Effector CD4-positive, alpha-beta T cell (primary cell): ENCODE measurements at places on chromosomes 12 and 14.
A peak's percentile ranks its signal among the peaks of the same experiment; 100 is the strongest.

DNA sequence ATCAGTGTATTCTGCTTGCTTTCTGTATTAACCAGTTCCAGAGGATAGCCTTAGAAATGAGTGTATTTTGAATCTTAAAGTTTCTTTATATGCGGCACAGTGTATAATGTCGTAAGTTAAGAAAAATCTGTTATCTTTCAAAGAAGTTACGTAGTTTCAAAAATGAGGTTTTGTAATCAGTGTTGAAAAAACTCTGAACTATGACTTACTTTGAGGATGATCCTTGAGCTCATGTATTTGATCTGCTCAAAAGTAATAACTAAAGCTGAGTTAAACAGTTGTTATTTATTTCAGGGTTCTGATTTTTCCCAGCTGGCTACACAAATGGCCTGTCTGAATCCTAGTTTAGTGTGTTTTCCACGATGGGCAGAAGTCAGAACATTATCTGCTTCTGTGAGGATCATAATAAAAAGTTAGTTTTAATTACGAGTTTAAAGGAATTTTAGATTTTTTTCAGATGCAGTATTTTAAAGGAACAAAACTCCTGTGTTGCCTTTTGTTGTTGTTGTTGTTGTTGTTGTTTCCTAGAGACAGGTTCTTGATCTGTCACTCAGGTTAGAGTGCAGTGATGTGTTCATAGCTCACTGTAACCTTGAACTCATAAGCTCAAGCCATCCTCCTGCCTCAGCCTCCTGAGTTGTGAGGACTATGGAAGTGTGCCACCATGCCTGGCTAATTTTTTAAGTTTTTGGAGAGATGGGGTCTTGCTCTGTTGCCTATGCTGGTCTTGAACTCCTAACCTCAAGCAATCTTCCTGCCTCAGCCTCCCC, 52.9 kb downstream of the GPATCH2L start:
- DNase-seq, result no peak

GRCh38 chr12:65673732-65674131, 150.6 kb upstream of the HMGA2 start:
- no peak for DNase-seq

DNA sequence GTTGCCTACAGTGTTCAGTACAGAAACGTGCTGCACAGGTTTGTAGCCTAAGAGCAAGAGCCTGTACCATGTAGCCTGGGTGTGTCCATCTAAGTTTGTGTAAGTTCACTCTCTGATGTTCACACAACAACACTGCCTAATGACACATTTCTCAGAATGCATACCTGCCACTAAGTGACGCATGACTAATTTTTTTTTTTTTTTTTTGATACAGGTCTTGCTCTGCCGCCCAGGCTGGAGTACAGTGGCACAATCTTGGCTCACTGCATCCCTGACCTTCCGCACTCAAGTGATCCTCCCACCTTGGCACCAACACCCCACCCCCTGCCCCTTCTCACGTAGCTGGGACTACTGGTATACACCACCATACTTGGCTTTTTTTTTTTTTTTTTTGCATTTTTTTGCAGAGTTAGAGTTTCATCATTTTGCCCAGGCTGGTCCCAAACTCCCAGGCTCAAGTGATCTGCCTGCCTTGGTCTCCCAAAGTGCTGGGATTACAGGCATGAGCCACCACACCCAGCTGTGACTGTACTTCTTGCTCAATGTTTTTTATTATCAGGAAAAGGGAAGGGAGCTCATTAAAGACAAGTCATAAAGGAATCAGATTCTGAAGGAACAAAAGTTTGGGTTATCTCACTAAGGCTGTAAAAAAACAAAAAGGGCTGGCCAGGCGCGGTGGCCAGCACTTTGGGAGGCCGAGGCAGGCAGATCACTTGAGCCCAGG, 10.0 kb upstream of the CDC42BPB start:
- no peak for DNase-seq

- DNase-seq, result peak; percentile 44
Observed at GRCh38 chr12:12032851-12033797, 37.6 kb upstream of the BCL2L14 start.

DNA sequence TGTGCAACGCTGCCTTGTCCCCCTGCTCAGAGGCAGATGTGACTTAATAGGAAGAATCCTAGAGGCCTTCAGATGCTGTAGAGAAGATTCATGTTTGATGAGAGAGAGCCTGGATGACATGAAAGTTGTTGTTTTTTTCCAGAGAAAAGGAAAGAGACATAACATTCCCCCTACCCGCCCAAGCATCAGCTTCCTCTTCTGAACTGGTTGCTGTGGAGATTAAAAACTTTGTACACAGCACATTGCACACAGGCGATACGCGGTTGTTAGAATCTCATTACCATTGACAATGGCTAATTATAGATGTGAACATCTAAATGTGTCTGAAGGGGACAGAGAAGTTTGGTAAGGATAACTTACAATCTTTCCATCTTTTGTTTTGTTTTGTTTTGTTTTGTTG, 13.6 kb upstream of the ETFBKMT start:
- DNase-seq, result no peak

- no peak for DNase-seq
Observed at GRCh38 chr14:61184112-61184511, 97.0 kb downstream of the TMEM30B start.

GRCh38 chr12:119749666-119750065, 81.7 kb downstream of the PRKAB1 start:
- no peak for DNase-seq

- no peak for DNase-seq
Observed at GRCh38 chr14:60420050-60420449, 65.8 kb downstream of the C14orf39 start.

- DNase-seq, result no peak
Observed at GRCh38 chr12:109696485-109697269, 16.9 kb upstream of the FAM222A start.

DNA sequence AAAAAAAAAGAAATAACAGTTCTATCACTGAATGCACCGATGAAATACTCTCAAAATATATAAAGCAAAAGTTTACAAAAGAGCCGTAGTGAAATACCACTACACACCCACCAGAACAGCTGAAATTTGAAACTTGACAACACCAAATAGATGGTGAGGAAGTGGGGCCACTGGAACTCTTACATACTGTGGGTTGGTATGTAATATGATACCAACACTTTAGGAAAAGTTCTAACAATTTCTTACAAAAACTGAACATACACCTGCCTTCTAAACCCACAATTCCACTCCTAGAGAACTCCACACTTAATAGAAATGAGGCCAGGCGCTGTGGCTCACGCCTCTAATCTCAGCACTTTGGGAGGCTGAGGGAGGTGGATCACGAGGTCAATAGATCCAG, 14.1 kb downstream of the EIF5 start:
- no peak for DNase-seq

GRCh38 chr14:20679907-20680306, 4.5 kb upstream of the RNASE4 start:
- DNase-seq, result no peak

- DNase-seq, result no peak
Observed at GRCh38 chr12:27578689-27579372, 54.8 kb downstream of the PPFIBP1 start.

DNA sequence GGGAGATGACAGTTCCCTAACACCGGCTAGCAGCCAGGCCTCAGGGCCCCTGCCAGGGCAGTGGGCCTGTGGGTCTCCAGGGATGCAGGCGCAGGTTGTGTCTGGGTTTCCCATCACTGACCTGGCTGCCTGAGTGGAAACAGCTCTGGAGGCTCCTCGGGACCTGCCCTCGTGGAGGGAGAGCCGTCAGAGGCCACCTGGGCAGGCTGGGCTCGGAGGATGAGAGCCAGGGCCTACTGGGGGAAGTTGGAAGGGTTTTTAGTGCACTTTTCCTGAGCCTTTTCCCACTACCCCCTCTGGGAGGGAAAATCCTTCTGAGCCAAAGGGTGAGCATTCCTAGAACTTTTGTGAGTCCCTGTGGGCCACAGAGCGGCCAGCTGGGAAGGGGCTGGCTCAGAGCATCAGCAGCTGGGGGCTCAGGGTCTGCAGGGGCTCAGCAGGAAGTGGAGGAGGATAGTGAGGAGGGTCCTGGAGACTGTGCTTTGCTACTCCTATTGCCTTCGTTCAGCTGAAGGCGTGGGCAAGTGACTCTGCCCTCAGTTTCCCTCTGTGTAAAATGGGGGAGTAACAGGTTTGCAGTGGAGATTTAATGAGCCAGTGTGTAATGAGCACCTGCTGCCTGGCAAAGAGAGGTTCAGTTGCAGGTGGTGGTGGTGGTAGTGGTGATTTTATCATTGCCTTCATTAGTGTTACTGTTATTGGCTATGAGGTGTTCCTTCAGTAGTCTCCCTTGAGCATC, 1.8 kb downstream of the SH2B3 start:
- no peak for DNase-seq

GRCh38 chr14:104642540-104642868, 37.9 kb upstream of the TMEM179 start:
- DNase-seq, result no peak

- no peak for DNase-seq
Observed at GRCh38 chr12:47705229-47705565, 633 bp downstream of the RPAP3 start.
